ENCODE measurements at places on chromosomes 2 and 18.

- no peaks in the 10 kb centered on the region for H3K36me3 ChIP-seq
- no peak for DNase-seq
- peaks cover 33% of the 10 kb centered on the region for H3K27me3 ChIP-seq
- H3K4me3 ChIP-seq: no peak overlapping the region
Observed at GRCh38 chr2:27736890-27737204, 34.7 kb upstream of the MRPL33 start.

DNA sequence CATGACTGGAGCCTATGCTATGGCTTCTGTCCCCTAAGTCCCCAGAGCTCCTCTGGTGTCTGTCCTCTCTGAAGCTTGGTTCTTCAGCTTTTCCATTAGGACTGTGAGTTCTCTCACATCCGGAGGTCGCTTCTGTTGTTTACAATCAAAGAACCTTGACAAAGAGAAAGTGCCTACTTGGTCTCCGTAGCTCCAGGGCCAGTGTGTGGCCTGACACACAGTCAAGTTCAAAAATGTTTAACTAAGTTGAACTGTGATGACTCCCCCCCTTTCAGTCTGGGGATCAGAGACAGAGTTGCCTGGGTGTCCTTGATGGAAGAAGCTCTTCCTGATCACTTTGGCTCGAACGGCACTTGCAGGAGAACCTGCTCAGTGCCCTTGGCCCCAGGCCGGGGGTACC, 26.3 kb upstream of the YWHAQ start:
- H3K36me3 ChIP-seq: no peaks in the 10 kb centered on the region
- H3K27me3 ChIP-seq: no peaks in the 10 kb centered on the region
- no peak overlapping the region for H3K4me3 ChIP-seq

GRCh38 chr2:216927163-216927562, 67.3 kb upstream of the TNP1 start:
- H3K4me3 ChIP-seq: no peak overlapping the region
- DNase-seq: no peak
- no peak overlapping the region for H3K27ac ChIP-seq
- H3K4me1 ChIP-seq: no peaks in the 10 kb centered on the region

GRCh38 chr2:112481050-112481527, 867 bp upstream of the TTL start:
- peaks cover 11% of the 10 kb centered on the region for H3K36me3 ChIP-seq
- no peaks in the 10 kb centered on the region for H3K27me3 ChIP-seq
- H3K27ac ChIP-seq: peak overlapping the region; percentile 97
- peak overlapping the region; percentile 98 for H3K4me3 ChIP-seq
- DNase-seq: peak; percentile 74
- H3K4me1 ChIP-seq: peaks cover 26% of the 10 kb centered on the region

GRCh38 chr2:139386401-139386800, 606.2 kb upstream of the NXPH2 start:
- H3K27me3 ChIP-seq: no peaks in the 10 kb centered on the region
- no peaks in the 10 kb centered on the region for H3K4me1 ChIP-seq
- no peak overlapping the region for H3K27ac ChIP-seq
- H3K4me3 ChIP-seq: no peak overlapping the region
- DNase-seq: no peak

- H3K36me3 ChIP-seq: peaks cover 2% of the 10 kb centered on the region
- no peak overlapping the region for H3K4me3 ChIP-seq
- no peak for DNase-seq
- H3K27ac ChIP-seq: peak overlapping the region; percentile 5
- peaks cover 41% of the 10 kb centered on the region for H3K27me3 ChIP-seq
Observed at GRCh38 chr2:8636041-8636491, 45.8 kb upstream of the ID2 start.

- H3K27ac ChIP-seq: no peak overlapping the region
- H3K4me1 ChIP-seq: no peaks in the 10 kb centered on the region
- no peak overlapping the region for H3K4me3 ChIP-seq
- no peak for DNase-seq
- no peaks in the 10 kb centered on the region for H3K36me3 ChIP-seq
Observed at GRCh38 chr2:182954789-182955188, 83.5 kb downstream of the NCKAP1 start.

- H3K36me3 ChIP-seq: peaks cover 40% of the 10 kb centered on the region
- peak overlapping the region; percentile 92 for H3K27ac ChIP-seq
- H3K27me3 ChIP-seq: peaks cover 4% of the 10 kb centered on the region
- peak overlapping the region; percentile 94 for H3K4me3 ChIP-seq
Observed at GRCh38 chr2:74554820-74555531, 456 bp downstream of the DOK1 start.

- no peak overlapping the region for H3K27ac ChIP-seq
- no peak for DNase-seq
- no peaks in the 10 kb centered on the region for H3K4me1 ChIP-seq
- H3K4me3 ChIP-seq: no peak overlapping the region
- H3K36me3 ChIP-seq: peaks cover 3% of the 10 kb centered on the region
- H3K27me3 ChIP-seq: peaks cover 6% of the 10 kb centered on the region
Observed at GRCh38 chr2:57542081-57542480, 504.5 kb upstream of the VRK2 start.

- H3K27ac ChIP-seq: no peak overlapping the region
- no peaks in the 10 kb centered on the region for H3K36me3 ChIP-seq
- H3K27me3 ChIP-seq: no peaks in the 10 kb centered on the region
- no peak for DNase-seq
Observed at GRCh38 chr2:40283111-40283909, 168.6 kb downstream of the SLC8A1 start.

- H3K27me3 ChIP-seq: no peaks in the 10 kb centered on the region
- H3K4me3 ChIP-seq: peak overlapping the region; percentile 94
- peak overlapping the region; percentile 97 for H3K27ac ChIP-seq
- H3K4me1 ChIP-seq: peaks cover 33% of the 10 kb centered on the region
Observed at GRCh38 chr2:46699934-46700256, 215.7 kb downstream of the MCFD2 start.

GRCh38 chr2:240294514-240294913, 140.9 kb upstream of the GPC1 start:
- H3K27ac ChIP-seq: no peak overlapping the region
- H3K4me3 ChIP-seq: no peak overlapping the region
- no peaks in the 10 kb centered on the region for H3K36me3 ChIP-seq
- H3K4me1 ChIP-seq: no peaks in the 10 kb centered on the region
- DNase-seq: no peak
